ENCODE measurements at places on chromosomes 12 and 14.

GRCh38 chr12:1929985-1930802 lies 11.7 kb upstream of the CACNA2D4 start:
- no peak for DNase-seq

GRCh38 chr14:69960296-69960695 lies 81.1 kb downstream of the SMOC1 start:
- DNase-seq = no peak

GRCh38 chr12:57133013-57133569 lies 4.8 kb downstream of the LRP1 start:
- DNase-seq = no peak

DNA sequence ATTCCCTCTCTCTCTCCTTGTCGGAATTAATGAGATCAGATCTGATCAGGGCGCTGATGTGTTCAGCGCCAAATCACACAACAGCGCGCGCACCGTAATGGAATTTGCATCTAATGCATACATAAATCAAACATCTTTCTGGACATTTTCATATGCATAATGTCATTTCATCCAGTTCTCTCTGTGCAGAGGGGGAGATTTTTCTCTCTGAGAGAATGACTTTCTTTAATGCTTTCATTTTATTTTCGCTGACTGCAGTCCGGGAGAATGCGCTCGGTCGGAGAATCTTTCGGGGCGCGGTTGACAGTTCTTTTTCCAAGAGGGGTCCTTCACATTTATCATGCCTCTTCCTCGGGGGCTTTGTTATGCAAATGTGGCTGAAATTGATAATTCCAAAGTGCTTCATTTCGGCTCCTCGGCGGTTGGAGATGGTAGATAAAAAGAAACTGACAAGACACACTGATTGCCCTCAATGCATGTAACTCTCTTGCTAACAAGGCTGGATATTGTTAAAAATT lies 615.9 kb downstream of the VRK1 start:
- DNase-seq = no peak

DNA sequence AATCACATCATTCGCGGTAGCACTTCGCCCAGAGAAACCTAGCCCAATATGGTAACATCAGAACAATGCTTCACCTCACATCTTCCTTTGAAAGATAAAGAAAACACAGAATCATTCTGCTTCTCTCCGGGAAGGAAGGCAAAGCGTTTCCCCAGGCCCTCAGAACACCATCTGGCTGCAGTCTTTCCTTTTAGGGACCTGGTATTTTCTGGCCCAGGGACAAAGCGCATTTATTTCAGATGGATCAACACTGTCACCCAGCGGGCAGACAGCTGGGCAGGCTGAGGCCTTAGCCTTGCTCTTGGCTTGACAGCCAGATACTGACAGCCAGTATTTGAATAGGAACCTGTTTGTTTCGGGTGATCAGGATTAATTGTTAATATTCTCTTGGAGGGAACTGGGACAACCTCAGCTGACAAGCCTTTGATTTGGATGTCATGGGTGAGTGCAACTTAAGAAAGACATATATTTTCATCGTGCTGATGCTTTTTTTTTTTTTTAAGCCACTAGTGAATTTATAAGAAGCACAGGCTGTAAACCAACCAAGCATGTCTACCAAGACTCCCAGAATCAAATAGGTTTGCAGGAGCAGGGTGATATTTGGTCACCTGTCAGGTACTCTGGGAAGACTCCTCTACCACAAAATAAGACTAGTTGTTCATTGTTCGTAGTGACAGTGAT lies 118.9 kb downstream of the VEZT start:
- peak; percentile 95 for DNase-seq

DNA sequence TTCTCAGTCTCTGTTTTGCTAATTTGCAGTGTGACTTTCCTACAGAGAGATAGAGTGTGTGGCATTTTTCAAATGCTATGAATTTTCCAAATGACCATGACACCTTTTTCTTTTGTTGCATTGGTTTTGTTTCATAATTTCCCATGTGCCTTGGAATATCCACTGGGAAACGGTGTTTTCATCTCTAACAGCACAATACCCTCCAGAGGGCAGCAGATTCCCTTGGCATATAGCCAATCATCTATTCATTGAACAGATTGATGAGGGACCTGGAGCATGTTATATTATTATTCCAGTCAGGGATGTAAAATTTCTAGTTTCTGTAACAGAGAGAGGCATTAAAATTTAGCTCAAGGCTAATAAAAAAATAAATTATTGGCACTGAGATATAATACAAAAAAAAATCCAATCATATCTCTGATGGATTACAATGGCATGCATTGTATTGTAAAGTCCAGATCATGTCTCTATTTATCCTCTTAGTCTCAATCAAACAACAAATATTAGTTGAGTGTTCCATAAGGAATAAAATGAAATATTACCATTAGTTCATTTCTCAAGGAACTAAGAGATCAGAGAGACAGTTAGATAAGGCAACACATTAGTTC lies 29.6 kb upstream of the NTN4 start:
- DNase-seq = peak; percentile 66

GRCh38 chr14:99481745-99482099 lies 513 bp downstream of the CCNK start:
- peak; percentile 65 for DNase-seq

GRCh38 chr14:89702876-89703200 lies 251.7 kb downstream of the EFCAB11 start:
- DNase-seq = no peak

- no peak for DNase-seq
These were observed 32.7 kb upstream of the RIMBP2 start for GRCh38 chr12:130748786-130749185.

GRCh38 chr12:98220636-98221035 lies 294.8 kb upstream of the TMPO start:
- no peak for DNase-seq

- DNase-seq = no peak
These were observed 83.0 kb upstream of the LGR5 start for GRCh38 chr12:71356569-71356968.

All from NCI-H1417 (cell line).